ENCODE measurements at places on chromosomes 2 and 18. TPM values are rescaled to one million over a fixed set of nuclear protein-coding genes. Genes with fewer than 3 reads are reported as not detected.

LIMS4 gene
- 0.82 TPM for total RNA-seq

CD226 gene
- 57.2 TPM for total RNA-seq

GCG gene
- total RNA-seq: not detected

NEU2 gene
- total RNA-seq: not detected

C2orf81 gene
- total RNA-seq: 6.2 TPM

GALNT13 gene
- 0.35 TPM for total RNA-seq

All from activated naive CD8-positive, alpha-beta T cell treated with anti-CD3 and anti-CD28 coated beads for 36 hours (primary cell).